NCI-H187 (cell line): ENCODE measurements at places on chromosomes 16 and 17.

- no peak for DNase-seq
These were observed 19.9 kb downstream of the CFAP20 start for GRCh38 chr16:58109330-58109729.

DNA sequence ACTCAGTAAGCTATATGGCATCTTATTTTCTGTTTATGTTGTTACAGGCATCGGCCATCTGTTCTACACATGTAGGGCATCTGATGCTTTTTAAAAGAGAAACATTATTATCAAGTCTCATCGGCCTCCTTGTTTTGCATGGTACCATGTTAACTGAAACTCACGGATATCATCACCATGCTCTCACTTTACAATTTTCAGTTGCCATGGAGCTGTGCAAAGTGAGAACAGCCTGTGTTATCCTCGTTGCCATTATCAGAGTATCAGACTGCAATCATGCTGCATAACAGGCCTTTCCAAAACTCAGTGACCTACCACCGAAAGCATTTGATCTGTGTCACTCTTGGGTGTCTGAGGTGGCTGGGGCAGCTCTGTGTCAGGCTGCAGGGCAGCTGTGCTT is 110.3 kb downstream of the C17orf67 start:
- DNase-seq = no peak

DNA sequence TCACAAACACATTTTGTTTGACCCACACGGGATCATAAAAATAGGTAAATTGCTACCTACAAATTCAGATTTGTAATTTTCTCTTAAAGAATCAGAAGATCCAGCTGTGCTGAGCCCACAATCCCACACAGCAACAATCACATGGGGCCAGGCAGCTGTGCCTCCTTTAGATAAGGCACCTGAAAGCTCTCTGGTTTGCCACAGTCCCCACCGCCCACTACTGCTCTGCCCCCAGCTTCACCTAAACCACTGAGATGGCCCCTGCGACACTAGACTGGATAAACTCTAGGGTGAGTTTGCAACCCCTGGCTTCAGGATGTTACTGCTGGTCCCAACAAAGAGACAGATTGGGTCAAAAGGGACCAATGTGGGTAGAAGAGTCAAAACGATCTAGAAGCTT is 96.8 kb downstream of the GSG1L start:
- DNase-seq = no peak

DNA sequence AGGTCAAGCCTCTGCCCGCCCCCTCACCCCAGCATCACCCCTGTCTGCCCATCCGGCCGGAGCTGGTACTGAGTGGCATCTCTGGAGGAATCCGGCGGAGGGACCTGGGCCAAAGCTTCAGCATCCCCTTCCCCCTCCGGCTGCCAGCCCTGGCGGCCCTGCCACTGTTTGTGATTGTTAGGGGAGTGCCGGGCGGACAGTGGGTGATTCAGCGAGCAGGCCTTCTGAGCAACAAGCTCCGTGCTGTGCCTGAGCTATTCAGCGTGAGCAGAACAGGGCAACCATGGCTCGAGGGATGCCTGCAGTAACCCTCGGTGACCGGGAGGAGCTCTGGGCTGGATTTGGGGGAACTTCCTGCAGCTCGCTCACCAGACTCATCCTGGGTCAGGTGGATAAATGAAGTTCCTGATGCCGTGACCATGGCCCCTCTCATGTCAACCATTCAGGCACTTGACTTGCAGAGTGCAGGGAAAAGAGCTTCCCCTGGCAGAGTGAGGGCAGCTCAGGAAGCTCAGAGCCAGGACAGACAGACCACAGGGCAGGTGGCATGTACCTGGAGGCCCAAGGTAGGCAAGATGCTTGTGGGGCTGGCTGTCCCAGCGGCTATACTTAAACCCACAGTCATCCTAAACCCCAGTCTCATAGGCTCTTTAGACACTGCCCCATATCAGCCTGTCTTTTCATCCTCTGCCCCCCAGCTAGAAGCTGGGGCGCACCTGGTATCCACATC is 24.3 kb upstream of the MLKL start:
- no peak for DNase-seq

GRCh38 chr17:78272914-78273258 is 41.5 kb downstream of the TMEM235 start:
- DNase-seq = no peak

- DNase-seq = peak; percentile 19
These were observed 6.3 kb downstream of the HSBP1 start for GRCh38 chr16:83813823-83814658.

- no peak for DNase-seq
These were observed 34.3 kb downstream of the MARF1 start for GRCh38 chr16:15608398-15609285.
